CD4-positive, alpha-beta T cell treated with Interleukin-4 for 1 hour (primary cell): ENCODE measurements at places on chromosomes 13 and 19.

GRCh38 chr19:4816202-4816949 lies 15.1 kb downstream of the TICAM1 start:
- no peak for DNase-seq

DNA sequence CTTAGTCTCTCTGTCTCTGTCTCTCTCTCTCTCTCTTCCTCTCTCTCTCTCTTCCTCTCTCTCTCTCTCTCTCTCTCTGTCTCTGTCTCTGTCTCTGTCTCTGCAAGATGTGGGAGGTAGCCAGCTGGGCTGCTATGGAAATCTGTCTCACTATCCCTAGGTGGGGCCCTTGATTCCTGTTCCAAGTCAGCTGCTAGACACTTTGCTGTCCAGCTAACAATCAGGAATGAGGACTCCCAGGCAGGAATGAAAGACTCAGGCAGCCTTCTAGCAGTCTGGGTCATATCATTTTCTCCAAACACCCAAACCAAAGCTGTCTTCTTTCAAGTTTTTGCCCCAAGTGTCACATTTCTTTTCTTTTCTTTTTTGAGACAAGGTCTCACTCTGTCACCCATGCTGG lies 23.2 kb downstream of the CATSPERD start:
- DNase-seq = no peak

DNA sequence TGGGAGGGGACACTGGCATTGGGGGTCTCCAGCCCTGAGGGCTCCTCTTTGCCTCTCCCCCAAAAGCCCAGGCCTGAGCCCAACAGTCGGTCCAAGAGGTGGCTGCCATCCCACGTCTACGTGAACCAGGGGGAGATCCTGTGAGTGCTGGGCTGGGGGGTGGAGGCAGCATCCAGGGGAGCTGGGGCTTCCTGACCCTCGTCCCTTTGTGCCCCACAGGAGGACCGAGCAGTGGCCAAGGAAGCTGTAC lies 6.8 kb downstream of the PTOV1 start:
- DNase-seq = no peak

- DNase-seq = no peak
These were observed 22.3 kb downstream of the DPF1 start for GRCh38 chr19:38201731-38202130.

GRCh38 chr13:99661791-99662190 lies 160.5 kb downstream of the TM9SF2 start:
- no peak for DNase-seq

DNA sequence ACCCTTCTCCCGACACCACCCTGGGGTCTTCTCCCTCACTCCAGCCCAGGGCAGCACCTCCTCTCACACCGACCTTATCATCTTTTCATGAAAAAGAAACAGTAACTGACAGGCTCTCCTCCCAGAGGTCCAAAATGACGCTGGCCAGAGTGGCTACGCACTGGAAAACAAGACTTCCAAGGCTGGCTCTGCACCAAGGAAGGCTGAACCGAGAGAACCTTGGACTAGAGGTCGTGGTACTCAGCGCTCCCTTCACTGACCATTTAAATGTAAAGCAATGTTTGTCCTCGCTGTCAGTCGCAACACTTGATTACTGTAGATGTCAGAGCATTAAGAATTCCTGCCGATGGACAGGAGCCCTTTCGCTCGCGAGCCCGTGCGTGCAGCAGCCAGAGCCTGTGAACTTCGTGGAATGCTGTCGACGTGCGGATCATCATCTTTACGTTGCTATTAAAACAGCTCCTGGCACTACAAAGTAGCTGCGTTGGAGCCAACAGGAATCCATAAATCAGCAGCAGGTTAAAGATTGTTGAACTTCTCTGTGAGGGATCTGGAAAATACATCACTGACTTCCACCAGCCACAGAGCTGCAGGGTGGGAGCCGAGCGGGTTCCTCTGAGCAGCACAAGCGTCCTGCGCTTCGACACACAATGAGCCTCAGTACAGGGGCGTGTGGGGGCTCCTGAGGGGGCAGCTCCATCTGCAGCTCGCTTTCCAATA lies 125.5 kb upstream of the MCF2L start:
- no peak for DNase-seq

- DNase-seq = no peak
These were observed 4.6 kb downstream of the TLE2 start for GRCh38 chr19:3024509-3024869.

GRCh38 chr19:13965926-13966683 lies 13.8 kb downstream of the DCAF15 start:
- DNase-seq = no peak

- no peak for DNase-seq
These were observed 173.9 kb downstream of the FLT1 start for GRCh38 chr13:28320884-28321574.

DNA sequence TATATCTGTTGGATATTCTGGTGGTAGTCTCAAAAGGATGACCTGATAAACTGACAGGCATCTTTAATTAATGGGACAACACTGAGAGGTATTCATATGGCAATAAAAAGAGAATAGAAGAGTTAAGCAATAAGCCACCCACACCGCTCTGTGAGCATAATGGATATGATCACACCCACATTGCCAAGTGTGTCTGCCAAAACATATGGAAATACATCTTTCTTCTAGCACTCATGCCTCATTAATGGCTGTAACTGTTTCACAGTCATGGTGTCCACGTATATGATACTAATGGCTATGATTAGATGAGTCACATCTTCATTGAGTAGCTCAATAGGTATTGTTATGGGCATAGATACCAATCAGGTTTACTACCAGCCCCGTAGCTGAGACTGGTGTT lies 13.1 kb downstream of the IGFL3 start:
- no peak for DNase-seq

GRCh38 chr13:72151241-72151640 lies 284.2 kb upstream of the DACH1 start:
- DNase-seq = no peak

GRCh38 chr19:55304279-55304978 lies 20.6 kb downstream of the BRSK1 start:
- peak; percentile 24 for DNase-seq

GRCh38 chr13:19178901-19179593 lies 2.6 kb downstream of the TUBA3C start:
- no peak for DNase-seq

DNA sequence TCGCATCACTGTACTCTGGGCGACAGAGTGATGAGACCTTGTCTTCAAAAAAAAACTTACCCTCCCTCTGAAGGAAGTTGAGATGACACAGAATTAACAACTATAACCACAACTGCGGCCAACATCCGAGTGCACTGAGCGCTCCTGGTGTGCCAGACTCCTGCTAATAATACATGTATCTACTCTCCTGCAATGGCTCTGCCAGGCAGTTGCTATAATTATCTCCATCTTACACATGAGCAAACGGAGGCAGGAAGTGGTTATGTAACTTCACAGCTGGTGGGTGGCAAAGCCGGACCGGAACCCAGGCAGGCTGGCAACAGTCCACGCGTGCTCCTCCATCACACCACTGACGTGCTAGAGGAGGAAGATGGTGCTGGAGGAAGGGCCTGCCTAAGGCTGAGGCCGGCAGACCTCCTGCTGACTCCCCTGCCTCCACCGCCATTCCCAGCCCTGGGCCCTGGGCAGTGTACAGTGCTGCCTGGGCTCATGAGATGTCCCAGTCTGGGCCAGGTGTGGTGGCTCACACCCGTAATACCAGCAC lies 12.6 kb downstream of the XRCC1 start:
- peak; percentile 92 for DNase-seq

GRCh38 chr13:109496216-109496615 lies 290.2 kb downstream of the IRS2 start:
- DNase-seq = no peak

DNA sequence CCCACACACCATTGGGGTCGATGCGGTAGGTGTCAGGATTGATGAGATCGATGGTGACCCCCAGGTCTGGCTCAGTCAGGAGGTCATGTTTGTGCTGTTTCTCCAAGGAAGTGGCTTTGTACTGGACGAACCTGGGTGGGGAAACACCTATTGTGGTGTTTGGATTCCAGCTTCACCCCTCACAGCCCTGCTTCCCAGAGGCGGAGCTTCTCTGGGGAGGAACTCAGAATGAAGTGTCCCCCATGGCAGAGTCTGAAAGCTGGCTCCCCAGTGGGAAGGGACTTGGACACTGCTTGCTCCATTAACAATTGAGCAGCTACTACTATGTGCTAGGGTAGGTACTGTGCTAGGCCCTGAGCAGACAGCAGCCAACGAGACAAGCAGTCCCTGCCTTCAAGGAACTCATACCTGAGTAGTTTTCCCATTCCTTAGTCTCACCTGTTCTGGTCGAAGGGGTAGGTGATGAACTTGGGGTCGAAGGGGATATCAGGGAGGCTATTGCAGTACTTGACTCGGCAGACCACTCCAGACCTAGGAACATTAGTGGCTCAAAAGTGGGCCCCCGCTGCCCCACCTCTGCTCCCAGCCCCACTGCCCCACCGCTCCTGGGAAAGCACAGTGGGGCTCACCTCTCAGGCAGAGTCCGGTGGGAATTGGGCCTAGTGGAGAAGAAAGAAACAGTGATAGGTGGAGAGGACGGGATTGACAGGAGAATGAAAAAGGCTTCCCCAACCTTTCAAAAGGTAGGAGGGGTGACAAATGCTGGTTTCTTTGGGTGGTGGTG lies 1.1 kb downstream of the PAF1 start:
- no peak for DNase-seq

- DNase-seq = no peak
These were observed 420 bp downstream of the ECH1 start for GRCh38 chr19:38831142-38831605.

GRCh38 chr13:22050951-22051563 lies 380.2 kb downstream of the FGF9 start:
- DNase-seq = no peak

- DNase-seq = no peak
These were observed 6.8 kb upstream of the ZNF324 start for GRCh38 chr19:58460039-58460438.

DNA sequence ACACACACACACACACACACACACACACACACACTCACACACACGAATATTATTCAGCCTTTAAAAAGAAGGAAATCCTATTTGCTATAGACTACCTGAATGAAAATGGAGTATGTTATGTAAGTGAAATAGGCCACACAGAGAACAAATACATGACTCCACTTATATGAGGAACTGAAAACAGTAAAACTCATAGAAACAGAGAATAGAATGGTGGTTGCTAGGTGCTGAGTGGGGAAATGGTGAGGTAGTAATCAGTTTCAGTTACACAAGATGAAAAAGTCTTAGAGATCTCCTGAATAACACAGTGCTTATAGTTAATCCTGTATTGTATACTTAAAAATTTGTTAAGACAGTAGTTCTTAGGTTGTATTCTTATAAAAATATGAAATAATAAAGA lies 8.2 kb downstream of the ZNF677 start:
- no peak for DNase-seq

DNA sequence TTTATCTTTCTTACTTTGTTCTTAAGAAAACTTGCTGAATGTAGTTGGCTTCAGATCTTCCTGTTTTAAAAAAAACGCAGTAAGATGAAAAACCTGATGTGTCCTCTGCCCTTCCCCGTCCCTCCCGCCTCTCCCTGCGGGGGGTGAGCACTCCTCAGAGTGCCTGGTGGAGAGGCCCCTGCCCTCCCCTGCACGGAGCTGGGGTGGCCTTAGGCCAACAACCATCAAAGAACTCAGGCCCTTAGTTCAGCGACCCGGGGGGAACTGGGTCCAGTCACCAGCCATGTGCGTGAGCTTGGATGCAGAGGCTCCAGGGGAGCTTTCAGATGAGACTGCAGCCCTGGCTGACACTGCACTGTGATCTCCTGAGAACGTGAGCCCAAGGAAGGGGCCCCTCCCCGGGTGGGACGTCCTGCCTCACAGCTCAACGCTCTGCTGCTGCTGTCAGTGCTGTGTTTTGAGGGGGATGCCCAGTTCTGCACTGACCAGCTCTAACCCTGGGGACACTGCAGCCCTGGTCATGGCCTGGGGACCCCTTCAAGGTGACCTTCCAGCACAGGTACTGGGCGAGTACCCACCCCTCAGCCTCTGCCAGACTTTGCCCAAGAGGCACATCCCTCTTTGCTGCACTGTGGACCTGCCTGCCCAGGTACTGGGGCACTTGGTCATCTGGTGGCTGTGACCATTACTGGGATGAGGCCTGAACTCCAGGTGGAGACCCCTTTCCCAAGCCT lies 42.7 kb downstream of the ANKRD10 start:
- no peak for DNase-seq

GRCh38 chr19:31126236-31126635 lies 223.0 kb downstream of the TSHZ3 start:
- DNase-seq = no peak

GRCh38 chr19:13260883-13261653 lies 110.9 kb downstream of the IER2 start:
- peak; percentile 52 for DNase-seq
